ENCODE measurements at places on chromosomes 3 and 15.

DNA sequence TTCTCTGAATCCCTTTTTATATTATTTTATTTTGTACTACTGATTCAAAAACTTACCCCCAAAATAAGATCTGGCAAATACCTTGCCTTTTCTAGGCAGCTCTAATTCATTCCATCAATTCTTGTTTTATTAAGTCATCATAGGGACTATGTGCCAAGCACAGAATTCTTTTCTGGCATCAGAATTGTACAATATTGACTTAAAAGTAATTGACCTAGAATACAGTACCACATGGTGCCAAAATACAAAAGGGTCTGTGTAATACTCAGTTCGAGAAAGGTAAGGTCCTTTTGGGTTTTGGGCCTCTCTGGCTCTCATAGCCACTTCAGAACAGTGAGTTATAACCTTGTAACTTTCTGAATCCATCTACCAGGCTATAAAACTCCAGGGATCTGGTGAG, 46.2 kb downstream of the KBTBD8 start:
- no peak for DNase-seq

- no peak for DNase-seq
Observed at GRCh38 chr15:25778161-25778560, 85.0 kb downstream of the ATP10A start.

GRCh38 chr3:163474766-163475165, 1603.5 kb downstream of the SI start:
- DNase-seq, result no peak

DNA sequence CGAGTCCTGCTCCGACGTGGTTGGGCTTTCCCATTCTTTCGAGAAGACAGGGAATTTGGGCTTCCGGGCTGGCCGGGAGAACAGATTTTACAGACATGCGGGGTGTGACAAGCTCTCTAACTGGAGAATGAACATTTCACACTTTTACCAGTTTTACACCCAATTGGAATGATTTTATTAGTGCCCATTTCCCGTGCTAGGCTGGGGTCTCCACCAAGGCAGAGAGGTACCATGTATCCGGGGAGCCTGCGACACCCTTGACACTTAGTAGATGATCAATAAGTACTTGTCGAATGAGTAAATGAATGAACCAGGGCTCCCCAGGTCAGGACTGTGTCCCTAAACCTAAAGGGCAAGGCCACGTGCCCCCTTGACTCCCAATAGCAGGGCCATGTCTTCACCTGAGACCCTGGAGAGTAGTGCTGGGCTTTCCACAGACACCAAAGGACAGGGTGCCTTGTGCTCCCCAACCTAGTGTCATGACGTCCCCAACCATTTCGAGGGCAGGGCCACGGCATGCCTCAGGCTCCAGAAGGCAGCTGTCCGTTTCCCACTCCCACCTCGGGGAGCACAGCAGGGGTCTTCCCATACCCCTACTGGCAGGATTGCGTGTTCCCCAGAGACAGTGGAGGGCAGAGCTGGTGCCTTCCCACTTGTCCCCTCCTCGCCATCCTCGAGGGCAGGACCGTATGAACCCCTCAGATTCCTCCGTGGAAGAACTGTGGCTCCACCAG, 679 bp upstream of the MYD88 start:
- no peak for DNase-seq

DNA sequence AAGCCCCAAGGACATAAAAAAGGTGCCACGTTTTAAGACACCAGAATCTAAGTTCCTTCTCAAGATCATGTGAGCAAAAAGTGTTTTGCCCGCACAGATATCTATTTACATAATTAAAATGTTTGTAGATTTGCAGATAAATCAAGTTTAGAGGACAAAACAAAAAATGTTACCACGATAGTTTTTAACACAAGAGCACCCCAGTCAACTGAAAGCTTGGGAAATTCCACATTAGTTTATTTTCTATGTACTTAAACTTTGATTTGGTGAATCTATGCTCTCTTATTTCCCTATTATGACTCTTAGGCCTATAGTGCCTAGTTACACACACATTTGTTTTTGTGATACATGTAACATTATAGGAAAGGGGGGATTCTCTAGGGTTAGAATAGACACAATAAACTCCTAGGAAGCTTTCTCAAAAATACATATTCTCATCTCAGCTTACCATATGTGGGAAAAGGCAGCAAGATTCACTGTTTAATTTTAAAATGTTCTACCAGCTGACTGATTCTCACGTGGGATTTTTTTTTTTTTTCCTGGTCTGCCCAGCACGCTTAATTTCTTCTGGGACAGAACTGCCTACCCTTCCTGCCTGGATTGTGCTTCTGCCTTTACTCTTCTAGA, 8.4 kb upstream of the LEKR1 start:
- DNase-seq, result no peak
